Adrenal gland (tissue), 19 donors: ENCODE measurements at places on chromosomes 13 and 19.

- no peak for DNase-seq
Observed at GRCh38 chr19:43799502-43800142, 2.6 kb downstream of the LYPD5 start.

DNA sequence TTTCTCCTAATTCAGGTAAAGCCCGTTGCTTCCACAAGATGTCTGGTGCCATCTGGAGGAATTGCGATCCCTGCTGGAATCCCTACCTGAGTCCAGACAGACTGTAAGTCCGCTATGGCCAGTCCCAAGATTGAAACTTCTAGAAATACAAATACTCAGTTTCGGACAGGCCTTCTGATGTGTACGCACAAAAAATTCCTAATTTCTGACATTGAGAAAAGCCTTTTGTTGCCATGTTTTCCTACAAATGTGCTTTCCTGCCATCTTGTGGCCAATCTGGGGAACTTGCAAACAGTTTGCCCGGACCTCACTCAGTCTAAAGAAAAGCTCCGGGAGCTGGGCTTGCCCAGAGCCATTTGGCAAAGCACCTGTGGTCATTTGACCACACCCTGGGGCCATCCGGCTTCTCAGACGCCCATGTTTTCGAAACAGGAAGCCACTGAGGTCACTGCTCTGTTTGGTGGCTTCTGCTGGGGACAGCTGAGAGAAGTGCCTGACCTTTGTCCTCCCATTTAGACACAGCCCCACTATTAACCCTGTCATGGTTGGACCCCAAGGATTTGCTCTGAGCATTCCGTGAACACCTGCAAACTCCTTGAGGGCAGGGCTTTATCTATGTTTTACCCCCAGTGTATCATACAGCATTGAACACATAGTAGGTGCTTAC, 79.4 kb downstream of the SLC15A1 start:
- DNase-seq: peak; percentile 61

DNA sequence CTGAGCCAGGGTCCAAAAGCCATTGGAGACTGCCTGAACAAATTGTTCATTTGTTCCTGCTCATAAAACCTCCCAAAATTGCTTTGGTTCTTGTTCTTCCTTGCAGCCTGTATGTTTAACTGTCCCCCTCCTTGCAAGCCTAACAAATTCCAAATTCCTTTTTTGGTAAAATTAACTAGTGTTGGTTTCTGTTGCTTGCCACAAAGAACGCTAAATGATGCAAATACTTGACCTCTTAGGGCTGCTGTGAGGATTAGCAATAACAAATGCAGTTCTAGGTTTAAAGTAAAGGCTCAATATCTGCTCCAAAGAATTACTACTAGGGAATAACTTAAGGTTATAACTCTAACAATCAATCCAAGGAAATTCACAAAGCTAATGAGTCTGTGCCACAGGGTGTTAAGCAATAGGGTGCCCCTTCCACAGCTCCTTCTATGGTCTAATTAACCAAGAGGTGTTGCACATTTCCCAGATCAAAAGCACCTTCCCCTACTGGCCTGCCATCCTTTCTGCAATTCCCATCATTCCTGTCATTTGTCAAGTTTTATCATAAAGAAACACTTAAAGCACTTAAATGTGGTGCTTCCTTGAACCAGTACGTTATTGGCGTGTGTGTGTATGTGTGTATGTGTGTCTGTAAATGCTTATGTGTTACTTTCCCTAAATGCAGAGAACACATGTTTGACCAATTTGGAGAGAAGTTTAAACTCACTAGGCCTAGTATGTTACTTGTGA, 110.2 kb downstream of the RAP2A start:
- DNase-seq: no peak

- DNase-seq: no peak
Observed at GRCh38 chr19:48230555-48231129, 25.1 kb downstream of the CARD8 start.

GRCh38 chr13:25928941-25929505, 122.8 kb downstream of the SHISA2 start:
- no peak for DNase-seq

GRCh38 chr13:20217168-20217567, 15.0 kb downstream of the GJB6 start:
- DNase-seq: no peak

DNA sequence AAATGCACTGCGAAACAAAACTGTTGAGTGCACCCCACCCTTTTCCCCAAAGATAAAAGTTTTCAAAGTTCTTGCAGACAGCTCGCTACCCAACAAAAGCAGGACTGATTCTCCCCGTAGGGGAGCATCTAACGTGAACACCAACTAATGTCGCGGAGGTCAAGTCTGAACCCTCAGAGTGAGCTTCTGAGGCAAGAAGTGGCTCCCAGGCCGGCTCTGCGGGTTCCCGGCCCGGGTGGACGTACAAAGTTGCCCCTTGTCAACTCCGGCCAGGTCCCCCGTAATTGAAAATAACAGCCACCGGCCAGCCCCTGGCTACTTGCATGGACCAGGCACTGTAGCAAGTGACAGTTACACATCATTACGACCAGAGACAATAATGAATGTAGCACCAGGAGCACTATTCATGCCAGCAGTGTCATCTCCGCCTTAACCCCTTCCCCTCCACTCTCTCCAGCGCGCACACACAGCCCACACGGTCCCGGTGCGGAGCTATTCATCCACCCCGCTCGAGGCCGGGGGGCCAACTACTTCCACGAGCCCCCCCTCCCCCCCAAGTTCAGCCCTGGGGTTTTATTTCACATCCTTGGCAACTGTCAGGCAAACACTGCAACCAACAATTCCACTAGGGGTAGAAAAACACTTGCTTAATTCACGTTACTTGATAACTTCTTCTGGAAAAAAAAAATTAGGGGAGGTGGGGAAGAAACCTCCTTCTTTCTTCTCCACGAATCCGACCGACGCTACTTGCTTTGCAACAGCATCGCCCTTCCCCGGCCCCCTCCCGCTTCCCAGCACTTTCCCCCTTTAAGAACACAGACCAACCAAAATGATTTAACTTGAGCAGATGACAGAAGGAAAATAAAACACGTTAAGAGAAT, 1.2 kb downstream of the KLF12 start:
- no peak for DNase-seq
